Dermis microvascular lymphatic vessel endothelial cell (primary cell): ENCODE measurements at places on chromosomes 3 and 15. TPM values are rescaled to one million over a fixed set of nuclear protein-coding genes. Genes with fewer than 3 reads are reported as not detected.

Gene RGMA
- total RNA-seq: under 0.01 TPM in 2 replicates

Gene PATL2
- under 0.01 and 0.13 TPM in 2 replicates for total RNA-seq

Gene SLC24A5
- total RNA-seq: not detected in 2 replicates

Gene LMAN1L
- total RNA-seq: not detected in 2 replicates

Gene PLOD2
- 70.2 and 81.0 TPM in 2 replicates for total RNA-seq

Gene CPNE9
- not detected in 2 replicates for total RNA-seq

Gene PRRT3
- 0.51 and 0.63 TPM in 2 replicates for total RNA-seq

Gene FRMD5
- 0.89 and 1.5 TPM in 2 replicates for total RNA-seq

Gene C3orf20
- total RNA-seq: not detected in 2 replicates

Gene DPPA2
- total RNA-seq: not detected in 2 replicates

Gene TLR9
- not detected in 2 replicates for total RNA-seq

Gene TGM4
- 0.13 TPM in 2 replicates for total RNA-seq

Gene HIGD2B
- not detected in 2 replicates for total RNA-seq

Gene DUOX1
- total RNA-seq: not detected in 2 replicates

Gene SEMA3F
- total RNA-seq: 15.7 and 29.8 TPM in 2 replicates

Gene ADGRG7
- total RNA-seq: not detected in 2 replicates

Gene ZCWPW2
- 0.13 TPM in 2 replicates for total RNA-seq

Gene ACTR8
- total RNA-seq: 24.9 and 35.3 TPM in 2 replicates

Gene GP5
- total RNA-seq: 0.13 TPM in 2 replicates

Gene MME
- total RNA-seq: 1.3 and 2.3 TPM in 2 replicates

Gene NRG4
- not detected in 2 replicates for total RNA-seq

Gene TRPM1
- under 0.01 and 0.25 TPM in 2 replicates for total RNA-seq

Gene WDR72
- total RNA-seq: not detected in 2 replicates

Gene FAM219B
- total RNA-seq: 29.8 and 48.0 TPM in 2 replicates

Gene POLR2M
- total RNA-seq: 212 and 471 TPM in 2 replicates

Gene SNUPN
- 14.0 and 15.2 TPM in 2 replicates for total RNA-seq

Gene CTXND1
- not detected in 2 replicates for total RNA-seq
